ENCODE measurements at places on chromosomes 6 and 20.
A peak's percentile ranks its signal among the peaks of the same experiment; 100 is the strongest.

DNA sequence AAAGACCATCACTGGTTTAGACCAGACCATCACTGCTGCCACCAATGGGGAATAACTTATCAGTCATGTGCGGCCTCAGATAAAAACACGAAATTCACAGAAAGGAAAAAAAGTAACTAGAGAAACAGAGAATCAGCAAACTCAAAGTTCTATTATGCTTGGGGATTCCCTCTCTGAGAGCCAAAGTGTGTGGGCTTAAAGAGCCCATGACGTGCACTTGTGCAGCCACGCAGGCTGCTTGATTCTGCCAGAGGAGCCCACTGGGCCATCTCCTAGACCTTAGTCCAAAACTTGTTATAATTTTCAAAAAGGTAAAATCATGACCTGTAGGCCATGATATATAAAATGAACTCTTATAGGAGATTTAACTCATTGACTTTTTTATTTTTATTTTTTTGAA lies 15.2 kb downstream of the RAB44 start:
- DNase-seq, result no peak

GRCh38 chr20:49245921-49246740 lies 26.9 kb downstream of the DDX27 start:
- peak; percentile 25 for DNase-seq

GRCh38 chr6:127592964-127593363 lies 16.0 kb downstream of the C6orf58 start:
- no peak for DNase-seq

- DNase-seq, result no peak
Observed at GRCh38 chr20:47189060-47189459, 167.4 kb downstream of the ZMYND8 start.

DNA sequence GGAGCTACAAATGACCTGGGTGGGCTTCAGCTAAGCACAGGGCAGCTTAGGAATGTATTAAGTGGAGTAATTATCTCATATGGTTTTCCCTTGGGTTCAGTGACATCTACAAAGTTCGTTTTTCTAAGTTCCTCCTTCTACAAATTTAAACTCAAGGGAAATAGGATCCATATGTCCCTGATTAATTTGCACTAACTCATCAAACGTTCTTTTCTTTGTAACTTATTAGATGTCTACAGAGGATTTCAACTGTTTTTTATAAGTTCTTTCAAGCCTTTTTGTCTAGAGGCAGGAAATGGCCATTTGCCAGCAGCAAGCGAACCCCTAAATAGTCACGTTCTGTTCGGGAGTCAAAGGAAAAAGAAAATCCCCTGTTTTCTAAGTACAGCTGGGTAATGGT lies 1060.3 kb downstream of the KIF16B start:
- DNase-seq, result no peak

GRCh38 chr20:38248133-38248532 lies 12.4 kb downstream of the KIAA1755 start:
- DNase-seq, result no peak

DNA sequence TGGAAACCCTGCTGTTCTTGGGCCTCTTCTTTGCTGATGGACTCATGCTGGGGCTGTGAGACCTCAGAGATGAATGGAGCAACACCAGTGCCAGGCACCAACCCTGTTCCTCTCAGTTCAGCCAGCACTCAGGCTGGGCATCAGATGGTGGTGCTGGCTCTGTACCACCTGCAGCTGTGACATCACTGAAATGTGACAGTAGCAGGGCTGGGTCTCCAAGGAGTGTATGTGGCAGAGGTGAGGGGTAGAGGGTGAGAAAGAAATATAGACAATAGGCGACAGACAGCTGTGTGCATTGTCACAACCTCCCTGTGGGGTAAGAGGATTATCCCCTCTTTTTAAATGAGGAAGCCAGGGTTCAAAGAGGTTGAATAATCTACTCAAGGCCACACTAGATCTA lies at the start of gene TP53TG5:
TSS of gene TP53TG5 (minus strand) at position 135 of the 400 bp plus-strand sequence. CDS start at position 46, 89 bp downstream.
- DNase-seq, result no peak

DNA sequence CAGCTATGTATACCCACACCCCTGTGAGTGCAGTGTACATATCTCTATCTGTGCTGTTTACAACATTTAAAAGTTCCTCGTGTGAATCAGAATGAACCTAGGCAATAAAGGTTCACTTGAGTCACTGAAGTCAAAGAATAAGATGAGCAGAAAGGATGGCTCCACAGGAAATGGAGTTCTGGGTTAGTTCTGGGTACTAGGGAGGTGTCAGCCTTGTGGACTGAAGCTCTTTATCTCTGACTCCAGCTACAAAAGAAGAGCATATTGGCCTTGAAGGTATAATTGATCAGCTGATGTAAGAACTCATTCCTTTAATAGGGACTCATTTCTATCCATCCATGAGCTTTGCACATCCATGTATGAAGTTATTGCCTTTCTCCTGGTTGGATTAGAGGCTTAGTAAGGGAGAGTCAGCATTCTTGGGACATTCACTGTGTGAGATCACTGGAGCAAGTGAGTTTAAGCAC lies 73.9 kb upstream of the BACH2 start:
- DNase-seq, result no peak

DNA sequence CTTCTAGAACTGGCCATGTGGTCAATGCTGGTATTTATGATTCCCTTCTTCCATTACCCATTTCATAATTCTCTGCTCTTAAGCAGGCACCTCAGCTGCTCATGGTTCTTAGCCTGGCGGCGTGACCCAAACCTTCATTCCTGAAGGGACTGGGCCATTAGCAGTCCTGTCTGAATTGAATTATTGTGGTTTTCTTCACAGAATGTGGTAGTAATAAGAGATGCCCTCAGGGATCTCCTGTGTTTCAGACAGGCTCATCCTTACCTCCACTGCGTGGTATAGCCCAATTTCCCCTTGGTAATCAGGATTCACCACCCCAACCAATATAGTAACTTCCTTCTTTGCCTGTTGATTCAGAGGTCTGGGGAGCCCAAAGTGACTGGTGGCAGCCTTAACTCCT lies 37.6 kb downstream of the PKIB start:
- no peak for DNase-seq

DNA sequence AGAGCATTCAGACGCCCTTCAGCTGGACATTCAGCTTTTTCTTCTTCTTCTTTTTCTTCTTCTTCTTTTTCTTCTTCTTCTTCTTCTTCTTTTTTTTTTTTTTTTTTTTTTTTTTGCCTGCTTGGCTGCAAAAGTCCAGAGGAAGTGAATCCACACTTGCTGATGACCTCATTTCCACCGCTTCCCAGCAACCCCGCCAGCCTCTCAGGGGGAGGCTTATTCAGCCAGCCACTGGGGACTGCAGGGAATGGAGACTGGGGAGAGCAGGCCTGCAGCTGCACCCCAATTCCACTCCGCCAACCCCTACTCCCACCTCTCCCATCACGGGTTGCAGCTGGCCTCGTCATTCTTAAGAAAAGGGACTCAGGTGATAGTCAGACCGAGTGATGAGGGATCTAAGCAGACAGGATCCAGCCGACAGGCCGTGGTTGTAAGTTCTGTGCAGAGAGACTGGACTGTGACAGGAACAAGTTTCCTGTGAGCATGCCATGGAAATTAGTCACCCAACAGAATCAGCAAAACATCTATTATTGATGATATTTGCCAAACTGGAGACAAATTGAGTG lies 59.0 kb upstream of the QKI start:
- no peak for DNase-seq

DNA sequence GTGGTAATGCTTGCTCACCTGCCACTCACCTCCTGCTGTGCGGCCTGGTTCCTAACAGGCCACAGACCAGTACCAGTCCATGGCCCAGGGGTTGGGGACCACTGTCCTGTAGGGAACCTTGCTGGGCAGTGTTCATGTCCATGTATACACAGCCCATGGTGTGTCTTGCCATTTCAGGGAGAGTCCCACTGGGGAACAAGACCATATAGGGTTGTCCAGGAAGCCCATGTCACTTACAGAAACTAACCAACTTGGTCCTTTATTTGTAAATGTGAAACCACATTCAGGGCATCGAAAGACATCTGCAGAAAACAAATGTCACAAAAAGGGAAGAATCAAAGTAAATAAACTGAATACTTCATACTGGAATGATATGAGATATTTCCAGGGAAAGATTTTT lies 179.1 kb downstream of the NFATC2 start:
- DNase-seq, result no peak

- DNase-seq, result no peak
Observed at GRCh38 chr6:111256646-111257045, 169.3 kb downstream of the SLC16A10 start.

GRCh38 chr6:168660400-168660945 lies 219.5 kb downstream of the SMOC2 start:
- no peak for DNase-seq

DNA sequence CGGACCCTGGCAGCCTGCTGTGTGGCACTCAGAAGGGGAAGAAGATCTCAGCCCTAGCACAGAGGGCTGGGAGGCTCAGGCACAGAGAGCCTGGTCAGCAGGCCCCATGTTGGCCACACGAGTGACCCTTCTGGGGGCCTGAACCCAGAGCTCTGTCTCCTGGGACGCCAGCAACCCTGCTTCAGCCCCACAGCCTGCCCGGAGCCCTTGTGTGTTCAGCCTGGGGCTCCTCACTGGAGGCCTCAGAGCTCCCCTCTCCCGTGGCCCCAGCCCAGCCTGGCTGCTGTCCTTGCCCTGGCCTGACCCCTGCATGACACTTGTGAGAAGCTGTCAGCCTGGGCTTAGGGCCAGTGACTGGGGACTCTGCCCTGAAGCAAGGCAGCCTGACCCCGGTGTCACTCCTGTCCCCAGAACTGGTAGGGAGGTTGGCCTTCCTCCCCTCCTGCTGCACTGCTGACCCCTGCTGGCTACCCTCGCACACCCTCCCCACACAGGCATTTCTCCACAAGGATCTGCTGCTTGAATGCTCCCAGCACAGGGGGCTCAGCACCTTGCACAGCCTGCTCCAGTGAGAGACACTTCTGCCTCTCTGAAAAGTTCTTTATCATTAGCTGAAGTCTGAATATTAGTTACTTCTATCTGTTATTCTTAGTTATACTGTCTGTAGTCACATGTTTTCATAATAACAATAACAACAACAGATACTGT lies 15.4 kb upstream of the IP6K3 start:
- DNase-seq, result no peak

DNA sequence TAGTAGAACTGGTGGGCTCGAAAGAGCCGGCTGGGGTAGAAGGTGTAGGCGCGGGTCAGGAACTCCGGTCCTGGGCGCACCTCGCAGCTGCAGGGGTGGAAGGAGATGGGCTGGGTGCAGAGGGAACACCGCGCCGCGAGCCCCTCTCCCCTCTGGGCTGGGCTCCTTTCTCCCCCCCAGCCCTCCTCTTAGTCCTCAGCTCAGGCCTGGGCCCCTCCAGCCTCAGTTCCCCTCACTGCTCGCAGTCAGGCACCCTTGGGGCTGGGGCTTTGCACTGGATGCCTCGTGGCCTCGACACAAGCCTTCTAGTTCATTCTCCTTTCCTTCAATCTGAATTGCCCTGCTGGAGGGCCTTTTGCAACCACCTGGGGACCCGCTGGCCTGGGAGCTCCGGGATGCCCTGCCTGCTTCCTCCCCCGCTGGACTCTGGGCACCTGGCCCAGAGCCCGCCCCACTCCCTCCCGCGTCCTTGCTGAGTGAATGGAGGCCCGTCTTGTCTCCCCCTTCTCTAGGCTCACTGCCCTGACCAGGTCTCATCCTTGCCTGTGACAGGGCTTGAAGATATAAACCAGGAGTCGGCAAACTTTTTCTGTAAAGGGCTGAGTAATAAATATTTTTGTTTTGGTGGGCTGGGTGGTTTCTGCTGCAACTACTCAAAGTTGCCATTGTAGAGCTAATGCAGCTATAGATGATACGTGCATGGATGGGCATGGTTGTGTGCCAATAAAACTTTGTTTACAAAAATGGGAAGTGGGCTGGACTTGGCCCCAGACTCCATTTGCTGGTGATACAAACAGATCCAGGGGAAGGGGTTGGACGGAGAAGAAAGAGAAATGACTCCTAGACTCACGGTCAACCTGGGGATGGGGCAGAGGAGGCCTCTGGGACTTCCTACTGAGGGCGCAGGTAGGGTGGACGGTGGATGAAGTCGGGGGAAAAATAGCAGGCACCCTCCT lies 47.3 kb downstream of the APCDD1L start:
- DNase-seq, result no peak

- DNase-seq, result no peak
Observed at GRCh38 chr6:5339786-5340185, 78.5 kb downstream of the FARS2 start.

DNA sequence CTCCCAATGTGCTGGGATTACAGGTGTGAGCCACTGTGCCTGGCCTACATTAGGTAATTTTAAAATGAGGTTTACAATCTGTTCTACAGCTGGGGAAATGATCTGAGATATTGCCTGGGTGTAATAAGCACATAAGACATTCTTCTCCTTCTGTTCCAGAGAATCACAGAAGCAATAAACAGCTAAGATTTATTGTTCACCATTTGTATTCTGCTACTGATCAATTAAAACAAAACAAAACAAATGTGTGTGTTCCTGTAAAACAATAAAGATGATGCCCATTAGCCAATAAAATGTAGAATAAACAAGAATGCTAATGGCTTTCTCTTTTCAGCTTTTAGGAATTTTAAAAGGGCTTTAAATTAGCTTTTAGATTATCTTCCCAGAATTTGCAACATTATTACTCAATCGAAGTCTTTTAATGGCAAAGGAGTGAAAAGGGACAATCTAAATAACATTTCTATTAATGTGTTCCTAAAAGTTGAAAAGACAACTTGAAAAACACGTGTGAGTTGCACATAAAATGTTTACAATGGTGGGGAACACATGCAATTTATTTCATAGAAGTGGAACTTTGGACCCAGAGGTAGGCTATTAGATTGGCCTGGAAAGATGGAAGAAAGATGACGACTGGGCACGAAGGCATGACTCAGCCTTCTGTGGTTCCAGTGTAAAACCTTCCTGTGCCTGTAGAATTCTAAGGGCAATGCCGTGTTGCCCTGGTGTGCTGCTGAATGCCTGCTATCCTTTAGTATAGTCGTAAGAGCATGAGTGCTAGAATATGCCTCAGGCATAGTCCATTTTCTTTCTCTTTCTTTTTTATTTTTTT lies 29.0 kb upstream of the DEK start:
- DNase-seq, result no peak

DNA sequence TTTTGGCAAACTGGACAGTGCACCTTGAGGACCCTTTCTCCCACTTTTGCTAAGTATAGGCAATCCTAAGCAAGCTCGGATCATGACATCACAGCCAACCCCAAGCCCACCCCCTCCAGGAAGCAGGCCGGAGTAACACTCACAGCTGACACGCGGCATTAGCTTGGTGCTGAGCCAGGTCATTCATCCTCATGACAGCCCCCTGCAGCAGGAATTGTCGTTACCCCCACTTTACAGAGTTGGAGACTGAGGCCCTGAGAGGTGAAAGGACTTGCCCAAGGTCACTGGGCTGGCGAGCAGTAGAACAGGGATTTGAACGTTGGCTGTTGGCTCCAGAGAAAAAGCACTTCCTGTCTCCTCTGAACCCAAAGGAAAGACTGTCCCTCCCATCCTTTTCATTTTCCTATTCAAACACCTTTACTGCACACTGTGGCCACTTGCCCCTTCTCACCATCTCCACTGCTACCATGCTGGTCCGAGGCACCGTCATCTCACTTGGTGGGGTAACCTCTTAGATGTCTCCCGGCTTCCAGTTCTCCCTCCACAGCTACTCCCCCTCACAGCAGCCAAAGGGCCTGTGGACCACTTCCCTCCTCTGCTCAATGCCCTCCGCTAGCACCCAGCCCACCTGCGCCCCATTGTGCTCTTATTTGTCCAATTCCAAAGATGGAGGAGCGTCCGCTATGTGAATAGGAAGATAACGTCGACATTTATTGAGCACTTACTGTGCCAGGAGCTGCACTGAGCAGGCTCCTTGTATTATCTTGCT lies 84.7 kb downstream of the PREX1 start:
- DNase-seq, result no peak

All from GM18507 (cell line).